Tongue (tissue), 3 donors: ENCODE measurements at places on chromosomes 3 and 15. TPM values are rescaled to one million over a fixed set of nuclear protein-coding genes. Genes with fewer than 3 reads are reported as not detected.

The CGNL1 gene
- total RNA-seq = 20.6 TPM

DNA sequence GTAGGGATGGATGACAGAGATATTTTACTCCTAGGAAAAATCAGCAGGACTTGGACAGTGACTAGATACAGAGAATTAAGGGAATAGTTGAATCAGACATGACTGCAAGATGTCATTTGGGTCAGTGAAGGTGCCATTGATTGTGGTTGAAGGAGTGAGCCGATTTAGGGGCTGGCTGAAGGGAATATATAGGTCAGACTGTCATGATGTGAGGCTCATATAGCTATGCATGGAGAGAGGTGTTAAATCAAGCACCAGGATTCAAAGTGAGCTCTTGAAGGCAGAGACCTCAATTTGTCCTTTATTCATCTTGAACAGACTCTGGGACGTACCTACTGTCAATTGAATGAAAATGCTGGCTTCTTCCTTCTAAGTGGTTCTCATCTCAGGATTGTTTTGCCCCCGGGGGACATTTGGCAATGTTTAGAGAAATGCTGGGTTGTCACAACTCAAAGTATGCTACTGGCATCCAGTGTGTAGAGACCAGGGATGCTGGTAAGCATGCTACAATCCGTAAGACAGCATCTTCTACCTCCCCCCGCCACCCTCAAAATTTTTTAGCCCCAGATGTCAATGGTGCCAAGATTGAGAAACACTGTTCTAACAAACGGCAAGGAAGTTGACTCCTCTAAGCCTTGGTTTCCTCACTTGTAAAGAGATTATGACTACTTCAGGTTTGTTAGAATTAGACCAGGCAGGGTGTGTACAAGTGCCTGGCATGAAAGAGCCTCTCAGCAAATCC lies 7.8 kb downstream of the ATP2C1 start:
- DNase-seq = no peak

DNA sequence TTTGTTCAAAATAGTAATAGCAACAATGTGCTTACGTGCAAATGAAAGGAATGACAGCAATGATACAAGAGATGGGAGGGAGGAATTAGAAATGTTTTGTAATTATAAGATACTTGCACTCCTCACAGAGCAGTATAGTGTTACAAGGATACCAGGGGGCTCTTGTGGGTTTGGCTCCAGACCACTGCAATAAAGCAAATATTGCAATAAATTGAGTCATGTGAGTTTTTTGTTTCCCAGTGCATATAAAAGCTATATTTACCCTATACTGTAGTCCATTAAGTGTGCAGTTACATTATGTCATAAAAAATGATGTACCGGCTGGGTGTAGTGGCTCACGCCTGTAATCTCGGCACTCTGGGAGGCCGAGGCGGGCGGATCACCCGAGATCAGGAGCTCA lies 864.3 kb downstream of the NSUN3 start:
- no peak for DNase-seq

GRCh38 chr3:184491867-184492615 lies 69.5 kb upstream of the EPHB3 start:
- no peak for DNase-seq
